ENCODE measurements at places on chromosomes 13 and 19.

DNA sequence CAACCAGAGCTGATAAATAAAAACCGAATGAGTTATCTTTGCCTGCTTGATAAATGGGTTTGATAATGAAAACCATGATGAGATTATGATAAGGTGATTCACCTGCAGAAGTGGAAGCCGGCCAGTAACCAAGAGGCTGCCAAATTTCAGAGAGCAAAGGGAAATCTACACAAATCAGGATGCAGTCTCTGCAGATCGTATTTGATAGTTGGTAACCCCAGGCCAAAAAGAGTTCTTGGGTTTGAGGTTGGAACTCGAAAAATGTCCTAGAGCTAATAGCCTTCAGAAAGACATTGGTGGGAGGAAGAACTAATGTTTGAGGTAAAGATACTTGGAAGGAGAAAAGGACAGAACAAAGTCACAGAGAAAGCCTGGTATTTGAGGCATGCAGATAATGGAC lies 9.6 kb upstream of the LATS2 start:
- DNase-seq = no peak

DNA sequence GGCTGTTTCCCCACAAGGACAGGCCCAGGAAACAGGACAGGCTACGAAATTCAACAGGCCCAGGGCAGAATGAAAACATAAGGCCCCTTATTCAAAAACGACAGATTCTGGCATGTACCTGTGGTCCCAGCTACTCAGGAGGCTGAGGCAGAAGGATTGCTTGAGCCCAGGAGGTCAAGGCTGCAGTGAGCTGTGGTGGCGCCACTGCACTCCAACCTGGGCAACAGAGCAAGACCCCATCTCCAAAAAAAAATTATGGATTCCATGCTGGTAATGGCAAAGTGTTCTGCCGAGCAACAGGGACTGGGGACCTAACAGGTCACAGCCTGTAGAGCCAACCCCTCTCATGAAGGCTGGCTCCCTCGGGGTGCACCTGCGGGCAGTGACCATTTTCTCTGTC lies 52.6 kb upstream of the USE1 start:
- DNase-seq = no peak

GRCh38 chr13:28349371-28349770 lies 145.6 kb downstream of the FLT1 start:
- DNase-seq = no peak

- no peak for DNase-seq
These were observed 200.8 kb downstream of the RGCC start for GRCh38 chr13:41658057-41658661.

DNA sequence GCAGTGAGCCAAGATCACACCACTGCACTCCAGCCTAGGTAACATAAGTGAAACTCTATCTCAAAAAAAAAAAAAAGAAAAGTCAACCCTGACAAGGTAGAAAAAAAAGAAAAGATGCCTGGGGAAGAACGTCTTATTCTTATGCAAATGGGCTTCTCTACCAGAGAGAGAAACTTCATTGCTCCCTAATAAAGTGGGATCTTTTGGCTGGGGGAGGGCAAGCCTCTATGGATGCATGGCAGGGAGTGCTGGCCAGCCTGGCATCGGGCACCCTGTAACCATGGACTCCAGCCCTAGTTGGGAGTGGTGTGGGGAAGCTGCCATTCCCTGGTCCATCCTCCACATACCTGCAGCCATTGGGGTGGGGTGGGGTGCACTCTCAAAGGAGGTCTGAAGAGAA lies 30.7 kb upstream of the ZNF728 start:
- no peak for DNase-seq

DNA sequence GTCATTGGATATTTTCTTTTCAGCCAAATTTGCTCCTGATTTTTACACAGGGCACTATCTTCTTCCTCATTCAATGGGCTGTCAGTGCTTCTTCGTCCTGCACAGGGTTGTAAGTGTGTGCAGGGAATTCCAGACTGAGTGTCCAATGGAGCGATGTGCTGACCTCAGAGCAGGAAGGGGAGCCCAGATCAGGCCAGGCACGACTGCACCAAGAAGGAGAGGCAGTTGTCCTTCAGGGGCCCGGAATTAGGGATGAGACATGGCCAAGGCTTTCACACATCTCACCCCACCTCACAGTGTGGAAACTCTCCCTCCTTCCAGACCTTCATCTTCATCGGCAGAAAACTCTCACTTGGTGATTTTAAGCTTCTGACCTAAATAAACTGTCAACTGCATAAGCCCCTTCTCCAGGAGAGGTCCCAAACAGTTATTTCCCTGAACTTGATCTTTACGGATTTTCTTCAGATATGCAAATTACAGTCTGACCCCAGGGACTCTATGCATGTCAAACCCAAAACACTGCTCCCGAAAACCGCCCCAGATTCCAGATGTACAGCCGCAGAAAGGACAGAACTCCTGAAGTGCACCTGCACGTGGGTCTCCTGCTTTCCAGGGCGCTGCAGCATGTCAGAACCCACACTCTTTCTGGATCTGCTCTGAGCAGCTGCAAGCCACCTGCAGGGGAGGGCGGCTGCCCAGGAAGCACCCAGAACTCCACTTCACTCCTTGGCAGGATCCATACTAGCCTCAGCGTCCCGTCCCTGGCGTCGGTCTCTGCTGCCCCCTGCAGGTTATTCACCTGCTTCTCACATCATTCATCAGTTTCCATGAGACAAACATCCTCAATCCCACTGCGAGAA lies 625 bp upstream of the ZNF20 start:
- DNase-seq = peak; percentile 93

DNA sequence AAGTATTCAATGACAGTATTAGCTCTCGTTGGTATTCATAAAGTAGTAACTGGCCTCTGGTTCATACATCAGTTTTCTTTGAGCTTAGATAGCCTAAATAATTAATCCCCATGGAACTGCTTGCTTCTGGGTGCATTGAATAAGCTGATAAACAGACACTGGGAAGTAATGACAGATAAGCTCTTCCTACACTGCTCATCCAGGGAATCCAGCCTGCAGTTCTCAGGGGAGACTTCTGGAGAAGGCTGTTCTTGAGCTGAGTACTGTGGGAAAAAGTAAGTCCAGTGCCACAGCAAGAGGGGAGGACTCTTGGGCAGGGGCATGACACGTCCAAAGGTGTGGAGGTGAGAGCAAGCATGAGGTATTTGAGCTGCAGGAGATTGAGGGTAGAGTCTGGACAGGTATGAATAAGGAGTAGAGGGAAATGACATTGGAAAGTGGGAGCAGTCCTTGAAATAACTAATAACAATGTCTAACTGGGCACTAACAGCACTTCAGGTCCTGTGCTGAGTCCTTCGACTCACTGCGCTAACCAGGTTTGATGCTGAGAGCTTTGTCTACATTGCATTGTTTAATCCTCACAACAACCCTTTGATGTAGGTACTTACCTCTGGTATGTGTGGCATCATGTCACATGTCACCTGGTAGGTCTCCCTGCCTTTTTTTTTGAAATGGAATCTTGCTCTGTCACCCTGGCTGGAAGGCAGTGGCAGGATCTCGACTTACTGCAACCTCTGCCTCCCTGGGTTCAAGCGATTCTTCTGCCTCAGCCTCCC lies 7.2 kb downstream of the GARRE1 start:
- DNase-seq = no peak

DNA sequence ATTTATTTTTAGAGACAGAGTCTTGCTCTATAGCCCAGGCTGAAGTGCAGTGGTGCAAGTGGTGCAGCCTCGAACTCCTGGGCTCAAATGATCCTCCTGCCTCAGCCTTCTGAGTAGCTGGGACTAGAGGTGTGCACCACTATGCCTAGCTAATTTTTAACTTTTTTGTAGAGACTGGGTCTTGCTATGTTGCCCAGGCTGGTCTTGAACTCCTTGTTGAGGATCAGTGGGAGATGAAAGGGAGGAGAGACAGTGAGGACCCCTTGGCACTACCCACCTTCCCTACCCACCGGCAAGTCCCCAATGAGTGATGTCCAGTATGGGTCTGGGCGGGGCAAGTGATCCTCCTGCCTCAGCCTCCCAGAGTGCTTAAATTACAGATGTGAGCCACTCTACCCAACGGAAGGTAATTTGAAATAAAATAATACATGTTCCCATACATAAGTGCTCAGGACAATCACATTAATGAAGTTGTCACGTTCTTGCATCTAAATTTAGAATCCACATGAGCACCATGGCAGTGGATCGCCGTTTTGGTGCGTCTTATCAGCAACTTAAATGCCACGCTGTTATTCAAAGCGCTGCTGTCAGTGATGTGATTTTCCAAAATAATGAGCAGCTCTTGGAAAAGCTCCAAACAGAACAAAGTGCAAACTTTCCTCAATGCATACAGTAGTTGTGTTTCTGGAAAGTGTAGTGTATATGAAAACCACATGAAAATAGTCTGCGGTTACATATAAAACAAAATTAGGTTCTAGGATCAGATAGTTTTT lies 5.9 kb upstream of the ARL11 start:
- DNase-seq = no peak

GRCh38 chr13:22276616-22277015 lies 605.7 kb downstream of the FGF9 start:
- DNase-seq = no peak

- DNase-seq = no peak
These were observed 338.6 kb downstream of the KCNRG start for GRCh38 chr13:50353651-50354415.

- no peak for DNase-seq
These were observed 30.2 kb downstream of the HSPH1 start for GRCh38 chr13:31131470-31131961.

- no peak for DNase-seq
These were observed 300.7 kb downstream of the SLC7A1 start for GRCh38 chr13:29294821-29295220.

GRCh38 chr19:16095071-16095571 lies 16.6 kb upstream of the RAB8A start:
- peak; percentile 53 for DNase-seq

- DNase-seq = no peak
These were observed 2.7 kb downstream of the MYO9B start for GRCh38 chr19:17078036-17078919.

DNA sequence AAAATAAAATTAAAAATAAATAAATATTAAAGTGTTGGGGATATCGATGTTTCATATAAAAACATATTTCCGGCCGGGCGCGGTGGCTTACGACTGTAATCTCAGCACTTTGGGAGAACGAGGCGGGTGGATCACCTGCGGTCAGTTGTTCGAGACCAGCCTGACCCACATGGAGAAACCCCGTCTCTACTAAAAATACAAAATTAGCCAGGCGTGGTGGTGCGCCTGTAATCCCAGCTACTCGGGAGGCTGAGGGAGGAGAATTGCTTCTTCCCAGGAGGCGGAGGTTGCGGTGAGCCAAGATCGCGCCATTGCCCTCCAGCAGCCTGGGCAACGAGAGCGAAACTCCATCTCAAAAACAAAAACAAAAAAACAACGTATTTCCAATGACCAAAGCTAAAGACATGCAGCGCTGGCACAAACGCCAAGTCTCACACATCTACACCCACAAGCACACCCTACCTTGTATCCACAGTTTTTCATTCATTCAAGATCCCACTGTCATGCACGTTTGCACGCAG lies 907 bp downstream of the ZNF569 start:
- DNase-seq = no peak

GRCh38 chr19:53773999-53774398 lies 50.1 kb downstream of the NLRP12 start:
- DNase-seq = no peak

GRCh38 chr19:52494518-52494917 lies 33.0 kb upstream of the ZNF808 start:
- DNase-seq = no peak
